GM12891 (cell line): ENCODE measurements at places on chromosomes 2 and 18.

DNA sequence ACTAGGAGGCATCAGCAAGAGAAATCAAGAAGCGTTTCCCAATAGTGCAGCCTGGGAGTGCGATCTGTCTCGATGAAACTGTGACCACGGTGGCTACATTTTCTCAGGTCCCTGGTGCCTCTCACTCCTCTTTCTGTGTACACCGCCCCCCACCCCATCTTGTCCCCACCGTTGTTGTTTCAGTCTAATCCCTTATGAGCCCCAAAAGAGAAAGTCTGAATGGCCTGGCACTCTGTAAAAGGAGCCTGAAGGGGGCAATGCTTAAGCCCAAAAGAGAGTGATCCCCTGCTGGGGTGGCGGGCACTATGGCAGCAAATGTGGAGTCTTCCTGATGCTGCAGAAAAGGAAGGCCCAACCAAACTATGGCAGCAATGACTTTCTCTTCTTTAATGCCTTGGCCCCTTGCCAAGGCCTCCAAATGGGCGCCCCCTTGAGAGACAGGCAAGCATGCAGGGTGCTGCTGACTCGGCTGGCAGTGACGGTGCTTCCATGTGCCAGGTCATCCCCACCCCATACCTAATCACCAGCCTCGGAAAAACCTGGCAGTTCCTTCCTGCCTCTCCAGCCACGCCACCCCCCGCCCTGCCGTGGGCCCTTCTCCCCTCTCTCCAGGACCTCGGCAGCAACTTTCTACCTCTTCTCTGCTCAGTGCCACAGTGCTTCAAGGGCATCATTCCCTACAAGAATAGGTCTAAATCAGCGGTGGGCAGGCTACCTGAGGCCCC is 123.0 kb downstream of the CYP26B1 start:
- no peak for DNase-seq

DNA sequence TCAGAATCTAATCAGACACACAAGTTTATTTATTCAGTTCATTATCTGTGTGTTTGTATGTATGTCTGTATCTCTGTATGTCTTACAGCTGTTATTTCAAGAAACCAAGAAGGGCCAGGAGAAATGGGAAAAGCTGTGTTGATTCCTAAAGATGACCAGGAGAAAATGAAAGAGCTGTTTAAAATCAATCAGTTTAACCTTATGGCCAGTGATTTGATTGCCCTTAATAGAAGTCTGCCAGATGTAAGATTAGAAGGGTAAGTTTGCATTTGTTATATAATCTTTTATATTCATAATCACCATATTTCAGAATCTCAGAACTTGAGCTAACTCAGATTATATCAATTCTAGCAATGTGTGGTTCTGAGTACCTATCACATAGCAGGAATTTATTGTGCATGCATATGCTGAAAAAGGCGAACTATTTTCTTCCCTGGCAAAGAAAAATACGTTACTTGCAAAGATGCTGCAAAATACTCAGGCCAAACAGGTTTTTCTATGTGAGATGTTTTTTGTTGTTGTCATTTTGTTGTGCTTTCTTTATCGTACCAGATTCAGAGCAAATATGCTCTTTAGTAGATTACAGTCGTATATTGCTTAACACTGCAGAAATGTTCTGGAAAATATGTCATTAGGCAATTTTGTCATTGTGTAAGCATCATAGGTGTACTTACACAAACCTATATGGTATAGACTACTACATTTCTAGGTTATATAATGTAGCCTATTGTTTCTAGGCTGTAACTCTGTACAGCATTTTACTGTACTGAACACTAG is 268.7 kb downstream of the GALNT13 start:
- no peak for DNase-seq

DNA sequence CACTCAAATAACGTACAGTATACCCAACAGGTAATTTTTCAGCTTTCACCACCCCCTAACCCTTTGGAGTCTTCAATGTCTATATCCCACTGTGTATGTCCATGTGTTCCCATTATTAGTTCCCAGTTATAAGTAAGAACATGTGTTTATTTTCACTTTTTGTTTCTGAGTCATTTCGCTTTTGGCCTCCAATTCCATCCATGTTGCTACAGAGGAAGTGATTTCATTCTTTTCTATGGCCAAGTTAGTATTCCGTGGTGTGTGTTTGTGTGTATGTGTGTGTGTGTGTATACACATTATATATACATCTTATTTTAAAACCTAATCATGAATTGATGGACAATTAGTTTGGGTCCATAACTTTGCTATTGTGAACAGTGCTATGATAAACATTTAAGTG is 464.4 kb downstream of the CMPK2 start:
- DNase-seq: no peak

- no peak for DNase-seq
These were observed 41.5 kb downstream of the SP140 start for GRCh38 chr2:230267059-230267458.

DNA sequence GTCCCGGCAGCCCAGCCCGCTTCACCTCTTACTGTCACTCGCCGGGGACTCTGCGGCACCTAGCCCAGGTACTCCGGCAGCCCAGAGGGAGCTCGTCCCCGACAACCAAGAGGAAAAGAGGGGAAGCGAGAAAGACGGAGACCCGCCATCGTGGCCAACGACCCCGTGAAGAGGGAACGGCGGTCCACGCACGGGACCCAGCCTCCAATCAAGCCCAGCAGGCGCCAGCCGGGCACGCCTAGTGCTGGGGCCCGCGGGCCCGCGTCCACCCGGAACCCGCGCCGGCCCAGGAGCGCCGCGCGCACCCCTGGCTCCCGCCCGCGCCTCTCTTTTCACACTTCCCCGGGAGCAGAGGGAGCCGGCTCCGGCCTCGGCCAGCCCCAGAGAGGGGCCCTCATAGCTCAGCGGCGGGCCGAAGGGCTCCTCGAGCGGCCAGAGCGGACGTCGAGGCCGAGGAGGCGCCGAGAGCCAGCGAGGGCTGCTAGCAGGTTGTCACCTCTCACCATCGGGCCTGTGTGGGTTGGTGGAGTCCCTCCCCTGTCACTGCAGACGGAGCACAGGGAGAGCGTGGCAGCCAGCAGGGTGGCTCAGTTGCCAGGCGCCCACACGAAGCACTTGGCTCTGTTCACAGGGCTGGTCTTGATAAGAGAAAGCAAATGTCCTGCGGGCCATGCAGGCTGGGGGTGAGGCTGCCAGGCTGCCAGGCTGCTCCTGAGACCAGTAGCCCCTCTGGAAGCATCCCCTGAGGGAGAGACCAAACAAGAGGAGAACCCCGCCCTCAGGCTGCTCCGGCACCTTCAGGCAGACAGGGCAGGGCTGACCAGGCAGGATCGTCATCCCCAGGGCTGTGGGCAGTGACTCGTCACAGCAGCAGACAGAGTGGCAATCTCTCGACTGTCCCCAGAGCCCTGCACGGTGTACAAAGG is 36.9 kb upstream of the KLF11 start:
- no peak for DNase-seq

GRCh38 chr2:180291060-180291459 is 284.0 kb upstream of the CWC22 start:
- DNase-seq: no peak

GRCh38 chr2:216878072-216878471 is 18.2 kb upstream of the TNP1 start:
- DNase-seq: no peak

GRCh38 chr18:35390951-35391700 is 14.0 kb upstream of the ZNF396 start:
- DNase-seq: no peak

DNA sequence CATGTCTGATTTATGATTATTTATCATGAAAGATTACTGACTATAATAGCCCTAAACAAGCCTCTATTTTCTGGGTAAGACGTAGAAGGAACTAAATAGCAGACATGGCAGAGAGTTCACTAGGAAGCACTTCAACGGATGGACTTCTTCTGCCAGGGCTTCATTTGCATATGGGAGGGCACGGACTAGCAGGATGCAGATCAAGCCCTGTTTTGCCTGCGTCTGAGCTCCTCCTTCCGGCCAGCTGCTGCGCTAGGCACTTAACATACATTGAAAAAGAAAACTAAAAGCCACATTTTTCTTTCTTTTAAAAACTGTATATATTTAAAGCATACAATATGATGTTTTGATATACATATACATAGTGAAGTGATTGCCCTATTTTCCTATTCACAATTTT is 340.0 kb upstream of the MEX3C start:
- DNase-seq: no peak

GRCh38 chr18:67425672-67426071 is 90.8 kb downstream of the DSEL start:
- DNase-seq: no peak

DNA sequence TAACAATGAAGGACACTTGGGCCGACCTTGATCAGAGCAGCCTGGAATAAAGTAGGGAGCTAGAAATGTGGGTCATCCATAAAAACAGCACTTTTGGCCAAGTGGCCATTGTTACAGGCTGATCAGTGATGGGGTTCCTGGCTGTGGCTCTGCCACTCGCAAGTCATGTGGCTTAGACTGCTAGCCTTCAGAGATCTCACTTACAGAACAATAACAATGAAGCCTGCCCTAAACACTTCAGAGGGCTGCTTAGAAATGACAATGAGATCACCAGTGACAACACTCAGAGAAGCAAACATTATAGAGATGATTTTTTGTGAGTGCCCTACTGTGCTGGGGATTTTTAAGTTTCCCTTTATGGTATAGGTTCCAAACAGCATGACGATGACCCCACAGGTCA is 107.9 kb upstream of the LMAN1 start:
- no peak for DNase-seq

DNA sequence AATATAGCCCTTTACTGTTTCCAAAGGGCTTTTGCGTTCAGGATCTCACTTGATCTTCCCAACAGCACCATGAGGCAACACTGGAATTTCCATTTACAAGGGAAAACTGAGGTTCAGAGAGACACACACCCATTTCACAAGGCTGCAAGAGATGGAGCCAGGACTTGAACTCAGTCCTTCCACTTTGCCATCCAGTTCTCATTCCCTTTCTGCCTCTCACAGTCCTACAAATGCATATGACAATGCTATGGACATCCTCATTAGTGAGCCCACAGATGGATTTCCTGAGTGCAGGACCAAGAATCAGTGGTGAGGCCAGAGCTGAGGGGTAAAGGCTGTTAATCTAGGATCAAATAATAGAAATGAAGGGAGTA is 136.1 kb upstream of the MYCN start:
- no peak for DNase-seq

DNA sequence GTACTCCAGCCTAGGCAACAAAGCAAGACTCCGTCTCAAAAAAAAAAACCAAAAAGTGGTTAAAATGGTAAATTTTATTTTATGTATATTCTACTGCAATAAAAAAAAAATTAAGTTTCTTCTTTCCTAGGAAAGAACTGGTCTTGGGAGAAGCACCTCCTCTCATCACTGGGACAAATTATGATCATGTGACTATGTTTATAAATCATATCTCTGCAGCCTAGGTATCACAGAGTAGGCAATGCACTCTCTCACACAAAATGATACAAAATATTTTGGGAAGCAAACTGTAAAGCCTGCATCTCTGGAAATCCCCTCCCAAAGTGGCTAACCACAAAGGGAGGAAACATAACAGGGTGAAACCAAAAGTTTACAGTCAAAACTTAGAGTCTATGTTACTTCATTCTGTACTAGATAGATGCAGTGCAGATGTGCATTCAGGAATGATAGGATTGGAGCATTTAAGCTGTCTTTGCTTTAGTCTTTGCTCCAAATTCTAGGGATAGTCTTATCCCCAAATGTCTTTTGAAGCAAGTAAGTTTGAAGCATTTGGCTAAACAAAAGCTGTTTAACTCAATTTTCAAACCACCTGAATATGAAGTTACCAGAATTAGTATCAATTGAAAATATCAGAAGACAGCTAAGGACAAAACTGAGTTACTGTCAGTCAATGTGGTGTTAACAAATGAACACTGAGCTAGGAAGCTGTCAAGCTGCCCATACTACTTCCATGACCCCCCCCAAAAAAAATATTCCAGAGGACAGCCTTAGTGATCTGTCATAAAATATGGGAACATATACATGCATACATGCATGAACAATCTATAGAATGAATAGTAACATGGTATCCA is 21.1 kb upstream of the MALT1 start:
- DNase-seq: no peak

- DNase-seq: no peak
These were observed 1955.6 kb upstream of the CELF4 start for GRCh38 chr18:39521164-39521563.

- DNase-seq: no peak
These were observed 15.7 kb downstream of the COL5A2 start for GRCh38 chr2:189163889-189164288.

DNA sequence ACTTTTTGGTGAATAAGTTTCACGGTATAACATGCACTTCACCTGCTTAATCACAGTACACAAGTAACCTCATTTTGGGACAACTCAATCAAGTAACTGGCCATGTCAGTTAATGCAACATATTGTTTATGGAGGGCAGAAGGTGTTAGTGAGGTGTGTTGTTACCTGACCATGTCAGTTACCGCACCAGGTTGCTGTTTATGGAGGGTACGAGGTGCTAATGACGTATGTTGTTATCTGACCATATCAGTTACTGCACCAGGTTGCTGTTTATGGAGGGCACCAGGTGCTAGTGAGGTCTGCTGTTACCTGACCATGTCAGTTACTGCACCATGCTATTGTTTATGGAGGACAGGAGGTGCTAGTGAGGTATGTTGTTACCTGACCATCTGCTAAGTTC is 135.1 kb upstream of the TPO start:
- DNase-seq: no peak

DNA sequence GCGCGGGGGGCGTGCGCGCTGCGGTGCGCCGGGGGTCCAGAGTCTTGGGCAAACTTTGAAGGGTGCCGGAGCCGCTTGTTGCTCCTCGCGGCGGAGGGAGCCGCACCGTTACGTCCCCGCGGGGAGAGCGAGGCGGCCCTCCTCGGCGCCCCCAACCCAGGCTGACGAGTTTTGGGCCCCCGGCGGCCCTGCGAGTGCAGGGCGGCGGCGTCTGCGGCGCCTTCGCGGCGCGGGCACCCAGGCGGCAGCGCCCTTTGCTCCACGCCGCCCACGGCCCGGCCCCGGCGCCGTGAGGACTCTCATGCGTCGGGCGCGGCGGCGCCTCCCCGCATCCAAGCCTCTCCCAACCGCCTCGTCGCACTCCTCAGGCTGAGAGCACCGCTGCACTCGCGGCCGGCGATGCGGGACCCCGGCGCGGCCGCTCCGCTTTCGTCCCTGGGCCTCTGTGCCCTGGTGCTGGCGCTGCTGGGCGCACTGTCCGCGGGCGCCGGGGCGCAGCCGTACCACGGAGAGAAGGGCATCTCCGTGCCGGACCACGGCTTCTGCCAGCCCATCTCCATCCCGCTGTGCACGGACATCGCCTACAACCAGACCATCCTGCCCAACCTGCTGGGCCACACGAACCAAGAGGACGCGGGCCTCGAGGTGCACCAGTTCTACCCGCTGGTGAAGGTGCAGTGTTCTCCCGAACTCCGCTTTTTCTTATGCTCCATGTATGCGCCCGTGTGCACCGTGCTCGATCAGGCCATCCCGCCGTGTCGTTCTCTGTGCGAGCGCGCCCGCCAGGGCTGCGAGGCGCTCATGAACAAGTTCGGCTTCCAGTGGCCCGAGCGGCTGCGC is 814 bp downstream of the FZD7 start:
- DNase-seq: peak; percentile 15

DNA sequence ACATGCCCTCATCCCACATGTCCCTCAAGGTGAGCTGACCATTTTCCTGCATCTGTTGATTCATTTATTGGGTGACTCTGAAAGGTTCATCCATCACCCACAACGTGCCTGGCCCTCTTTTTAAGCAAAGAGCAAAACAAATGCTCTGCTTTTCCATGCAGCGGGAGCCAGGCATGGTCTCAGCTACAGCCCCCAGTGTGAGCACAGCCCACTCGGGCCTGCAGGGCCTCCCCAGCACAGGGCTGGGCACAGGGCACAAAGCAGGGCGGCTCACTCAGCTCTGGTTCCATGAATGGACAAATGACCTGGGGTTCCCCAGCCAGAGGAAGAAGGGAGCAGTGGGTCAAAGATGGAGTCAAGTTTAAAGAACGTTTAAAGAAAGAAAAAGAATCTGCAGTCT is 24.1 kb upstream of the OTOS start:
- DNase-seq: no peak
